Left colon (tissue), 2 donors: ENCODE measurements at places on chromosomes 5 and 9. TPM values are rescaled to one million over a fixed set of nuclear protein-coding genes. Genes with fewer than 3 reads are reported as not detected.

DNA sequence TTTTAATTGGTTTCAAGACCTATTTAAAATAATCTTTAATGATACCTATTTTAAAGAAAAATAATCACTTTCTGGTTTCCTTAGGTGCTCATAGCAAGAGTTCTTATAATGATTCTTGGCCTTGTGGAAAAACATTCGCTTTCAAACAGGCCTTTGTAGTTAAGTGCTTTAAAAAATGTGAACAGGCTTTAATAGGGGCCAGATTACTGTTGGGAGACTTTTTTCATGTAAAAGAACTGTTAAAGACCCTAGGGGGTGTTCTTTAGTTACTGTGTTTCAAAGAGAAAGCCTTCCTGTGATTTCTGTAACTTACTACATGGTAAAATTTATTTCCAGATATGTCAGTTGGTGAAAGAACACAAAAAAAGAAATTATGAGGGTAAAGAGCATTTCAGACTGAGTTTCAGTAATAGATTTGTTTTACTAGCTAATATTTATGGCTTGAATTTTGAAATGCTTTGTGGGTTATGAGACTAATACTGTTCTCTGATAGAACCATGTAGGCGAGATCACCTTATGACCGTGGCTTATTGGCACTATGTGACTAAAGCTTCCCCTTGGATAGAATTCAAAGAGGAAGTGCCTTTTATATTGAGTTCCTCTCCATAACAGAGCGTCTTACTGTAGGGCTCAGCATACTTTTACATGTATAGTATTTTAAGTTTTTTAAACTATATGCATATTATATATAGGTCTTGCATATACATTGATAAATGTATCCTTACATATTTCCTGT, 70.7 kb downstream of the CSNK1G3 start:
- DNase-seq = no peak

GRCh38 chr9:123787416-123787815, 142.5 kb downstream of the DENND1A start:
- DNase-seq = no peak

Gene BTNL8
- 134 TPM for total RNA-seq

- DNase-seq = no peak
These were observed 4.7 kb downstream of the KLHL3 start for GRCh38 chr5:137731176-137731575.

DNA sequence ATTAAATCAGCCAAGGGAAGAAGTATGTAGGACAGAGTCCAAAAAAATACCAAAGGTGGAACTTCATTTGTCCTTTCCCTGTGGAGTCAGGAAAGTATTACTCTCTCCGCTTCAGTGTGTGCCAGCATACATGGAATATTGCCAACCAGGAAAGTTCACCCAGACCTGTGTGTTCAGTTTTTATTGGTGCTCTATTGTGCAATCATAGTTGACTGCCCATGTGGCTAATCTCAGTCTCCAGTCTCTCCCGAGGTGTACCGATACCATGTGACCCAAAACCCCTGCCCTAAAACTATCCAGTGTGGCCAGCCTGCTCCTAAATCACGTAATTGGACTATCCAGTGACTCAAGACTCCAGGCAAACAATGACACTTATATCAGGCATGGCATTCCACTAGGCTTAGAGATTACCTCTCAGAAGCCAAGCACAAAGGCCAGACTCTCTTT, 38.8 kb downstream of the NFX1 start:
- DNase-seq = peak; percentile 91

DNA sequence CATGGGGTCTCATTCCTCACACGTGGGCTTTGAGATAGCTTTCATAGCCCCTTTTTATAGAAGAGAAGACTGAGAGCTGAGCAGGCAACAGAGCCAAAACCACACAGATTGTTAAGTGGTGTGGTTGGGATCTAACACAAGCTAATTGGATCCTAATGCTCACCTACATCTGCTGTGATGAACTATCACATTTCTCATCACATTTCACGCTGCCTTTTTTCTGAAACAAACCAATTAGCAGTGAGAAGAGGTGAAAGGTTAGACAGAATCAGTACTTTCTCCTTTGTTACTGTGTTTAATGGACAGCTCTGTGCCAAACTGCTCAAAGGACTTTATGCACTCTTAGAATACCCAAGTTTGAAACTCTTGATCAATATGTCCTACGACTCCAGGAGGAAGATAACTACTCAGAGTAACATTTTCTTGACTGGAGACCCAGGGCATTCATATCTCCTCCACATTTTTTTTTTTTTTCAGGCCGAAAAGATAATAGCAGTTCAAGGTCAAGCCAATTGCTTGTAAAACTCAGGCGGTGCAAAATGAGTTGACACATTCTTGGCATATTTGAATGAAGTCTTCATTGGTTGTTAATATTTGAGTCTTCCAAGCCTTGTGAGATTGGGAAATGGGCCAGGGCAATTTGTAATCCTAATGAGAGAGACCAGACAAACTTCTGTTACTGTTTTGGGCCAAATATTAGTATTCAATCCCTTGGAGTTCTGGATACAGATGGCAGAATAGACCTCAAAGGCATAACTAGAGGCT, 138.4 kb downstream of the KCTD16 start:
- no peak for DNase-seq

- no peak for DNase-seq
These were observed 11.3 kb downstream of the C9 start for GRCh38 chr5:39352951-39353350.

Gene ALDH1A1
- total RNA-seq = 105 TPM

Gene GDNF
- total RNA-seq = 2.5 TPM
